ENCODE measurements at places on chromosomes 5 and 9.

GRCh38 chr9:123649909-123650308 is 280.0 kb downstream of the DENND1A start:
- no peak for DNase-seq

DNA sequence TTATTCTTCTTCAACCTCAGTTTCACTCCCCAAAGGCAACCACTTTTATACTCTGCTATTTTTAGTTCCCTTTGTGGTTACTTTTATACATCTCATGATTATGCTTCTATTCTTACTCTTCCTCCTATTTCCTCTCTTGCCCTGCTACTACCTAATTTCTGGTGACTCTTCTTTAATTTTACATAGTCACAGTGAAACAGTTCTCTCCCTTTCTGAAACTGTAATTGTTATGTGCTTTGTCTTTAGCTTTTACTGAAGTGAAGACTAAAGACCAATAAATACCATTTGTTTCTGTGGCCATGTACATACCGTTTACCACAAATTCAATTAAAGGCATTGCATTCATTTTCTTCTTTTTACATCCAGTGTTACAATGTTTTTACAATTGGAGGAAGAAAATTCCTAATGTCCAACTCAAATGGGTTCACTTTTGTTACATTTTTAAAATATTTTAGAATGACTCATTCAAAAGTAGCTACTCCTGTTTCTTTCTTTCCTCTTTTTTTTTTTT is 410.6 kb downstream of the PSAT1 start:
- no peak for DNase-seq

GRCh38 chr5:180395540-180396274 is 42.6 kb upstream of the GFPT2 start:
- DNase-seq = no peak

- no peak for DNase-seq
These were observed 15.4 kb downstream of the ARHGEF37 start for GRCh38 chr5:149596712-149597111.

GRCh38 chr9:16813838-16814237 is 56.6 kb downstream of the BNC2 start:
- no peak for DNase-seq

DNA sequence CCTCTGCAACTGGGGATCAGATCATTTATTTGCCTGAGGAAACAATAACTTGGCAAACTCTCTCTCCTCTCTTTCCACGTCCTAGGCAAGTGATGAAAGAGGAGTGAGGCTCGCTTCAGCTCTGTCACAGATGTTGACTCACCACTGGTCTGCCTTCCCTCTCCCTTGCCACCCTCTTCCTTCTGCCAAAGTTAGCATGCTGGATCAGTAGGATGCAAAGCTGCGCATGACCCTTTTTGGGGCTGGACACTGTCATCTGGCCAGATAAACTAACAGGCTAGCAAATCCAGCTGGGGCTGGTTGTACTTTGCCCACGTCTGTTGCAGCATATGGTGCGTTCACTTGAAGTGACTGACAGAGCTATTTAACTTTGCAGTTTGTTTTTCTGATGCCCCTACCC is 36.2 kb upstream of the SMARCA2 start:
- DNase-seq = no peak

Measured in CD4-positive, alpha-beta T cell treated with Interleukin-12 subunit alpha and Interleukin-12 subunit beta, for 1 hour (primary cell).